ENCODE measurements at places on chromosomes 3 and 15. TPM values are rescaled to one million over a fixed set of nuclear protein-coding genes. Genes with fewer than 3 reads are reported as not detected.

- no peak overlapping the region for H3K4me3 ChIP-seq
- no peak for DNase-seq
- no peaks in the 10 kb centered on the region for H3K36me3 ChIP-seq
- peaks cover 2% of the 10 kb centered on the region for H3K4me1 ChIP-seq
- no peaks in the 10 kb centered on the region for H3K27me3 ChIP-seq
Measured at GRCh38 chr3:66504850-66505641, 4.2 kb upstream of the LRIG1 start.

DNA sequence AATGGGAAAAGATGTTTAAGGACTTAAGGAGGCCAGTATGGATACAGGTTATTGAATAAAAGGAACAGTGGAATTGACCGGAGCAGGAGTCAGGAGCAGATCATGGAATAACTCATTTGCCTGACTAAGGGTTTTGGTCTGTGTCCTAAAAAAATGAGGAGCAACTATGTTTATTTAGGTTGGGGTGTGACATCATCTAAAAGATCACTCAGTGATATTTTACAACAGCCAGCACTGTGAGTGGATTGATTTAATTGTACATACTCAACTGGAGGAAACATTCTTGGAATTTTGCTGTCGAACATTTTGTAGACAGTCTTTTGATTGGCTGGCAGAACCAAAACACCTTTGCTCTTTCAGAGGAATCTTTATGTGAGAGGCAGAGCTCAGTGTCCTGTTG lies 348.6 kb upstream of the CDIN1 start:
- H3K27me3 ChIP-seq: no peaks in the 10 kb centered on the region
- no peaks in the 10 kb centered on the region for H3K4me1 ChIP-seq
- DNase-seq: no peak
- H3K27ac ChIP-seq: no peak overlapping the region

DNA sequence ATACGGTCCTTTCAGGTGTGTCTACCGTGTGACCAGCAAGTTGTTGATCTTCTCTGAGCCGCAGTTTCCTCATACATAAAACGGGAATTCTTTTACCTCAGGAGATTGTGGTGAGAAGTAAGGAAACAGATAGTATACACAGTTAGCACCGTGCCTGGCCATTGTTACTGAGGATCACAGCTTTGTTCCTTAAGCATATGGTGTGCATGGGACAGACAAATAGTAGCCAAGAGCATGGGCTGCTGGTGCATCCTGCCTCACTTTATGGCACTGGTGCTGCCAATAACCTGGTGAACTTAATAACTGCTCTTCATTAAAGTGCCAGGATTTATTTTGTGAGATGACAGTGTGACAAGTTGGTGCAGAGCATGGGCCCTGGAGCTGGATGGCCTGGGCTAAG lies 86.3 kb downstream of the PDCD6IP start:
- no peaks in the 10 kb centered on the region for H3K36me3 ChIP-seq
- no peak overlapping the region for H3K27ac ChIP-seq
- H3K4me1 ChIP-seq: no peaks in the 10 kb centered on the region
- no peak overlapping the region for H3K4me3 ChIP-seq
- no peaks in the 10 kb centered on the region for H3K27me3 ChIP-seq

- no peaks in the 10 kb centered on the region for H3K27me3 ChIP-seq
- H3K4me3 ChIP-seq: no peak overlapping the region
- DNase-seq: no peak
- H3K27ac ChIP-seq: no peak overlapping the region
- H3K4me1 ChIP-seq: peaks cover 7% of the 10 kb centered on the region
- H3K36me3 ChIP-seq: no peaks in the 10 kb centered on the region
Measured at GRCh38 chr15:63226966-63227401, 37.6 kb downstream of the RAB8B start.

- no peak for DNase-seq
- H3K27ac ChIP-seq: no peak overlapping the region
Measured at GRCh38 chr3:99126316-99126715, 224.8 kb upstream of the DCBLD2 start.

DNA sequence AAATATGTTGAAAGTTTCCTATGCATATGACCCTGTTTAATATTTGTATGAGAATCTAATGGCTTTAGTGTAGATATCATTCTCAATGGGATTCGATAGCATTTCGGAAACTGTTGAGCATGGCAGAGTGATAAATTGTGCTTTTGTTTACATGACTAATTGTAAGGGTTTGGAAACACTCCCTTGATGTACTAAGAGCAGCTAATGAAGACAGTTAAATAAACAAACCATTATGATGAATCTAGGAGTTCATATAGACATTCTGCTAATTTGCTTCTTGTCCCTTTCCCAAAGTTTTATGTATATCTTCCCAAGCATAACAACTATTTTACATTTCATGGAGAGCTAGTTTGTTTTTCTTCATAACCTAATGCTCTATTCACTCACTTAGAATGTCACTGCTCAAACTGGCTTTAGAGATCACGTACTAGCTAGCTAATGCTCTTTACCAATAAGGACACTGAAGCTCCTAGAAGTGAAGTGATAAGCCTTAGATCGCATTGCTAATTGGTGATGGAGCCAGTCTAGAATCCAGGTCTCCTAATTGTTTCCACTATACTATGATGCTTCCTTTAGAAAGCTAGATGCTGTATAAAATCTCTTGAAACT lies 140.8 kb downstream of the TP63 start:
- no peaks in the 10 kb centered on the region for H3K4me1 ChIP-seq
- H3K4me3 ChIP-seq: no peak overlapping the region
- H3K27ac ChIP-seq: no peak overlapping the region
- DNase-seq: no peak

DNA sequence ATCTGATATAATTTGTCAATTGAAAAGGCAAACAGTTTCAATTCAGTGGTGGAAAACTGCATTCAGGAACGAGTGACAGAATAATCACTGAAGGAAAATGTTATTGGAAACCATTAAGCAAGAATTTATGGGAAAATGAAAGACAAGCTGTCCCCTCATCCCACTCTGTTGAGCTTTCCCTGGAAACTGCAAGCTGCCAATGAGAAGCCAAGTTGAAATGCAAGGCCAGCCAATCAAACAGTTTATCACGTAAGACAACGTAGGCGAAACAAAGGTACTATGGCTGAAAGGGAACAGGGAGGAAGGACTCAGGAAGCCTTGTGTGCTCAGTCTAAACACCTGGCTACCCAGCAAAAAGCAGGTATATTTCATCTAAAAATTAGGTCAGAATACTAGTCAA lies 187.9 kb upstream of the ATP10A start:
- no peak for DNase-seq
- no peak overlapping the region for H3K27ac ChIP-seq
- no peaks in the 10 kb centered on the region for H3K4me1 ChIP-seq
- no peak overlapping the region for H3K4me3 ChIP-seq

GRCh38 chr3:167992381-167992780 lies 103.3 kb downstream of the GOLIM4 start:
- no peaks in the 10 kb centered on the region for H3K36me3 ChIP-seq
- H3K4me3 ChIP-seq: no peak overlapping the region
- H3K27ac ChIP-seq: no peak overlapping the region
- H3K4me1 ChIP-seq: no peaks in the 10 kb centered on the region
- H3K27me3 ChIP-seq: no peaks in the 10 kb centered on the region
- no peak for DNase-seq

GRCh38 chr15:77414789-77415442 lies 5.0 kb downstream of the PEAK1 start:
- H3K36me3 ChIP-seq: no peaks in the 10 kb centered on the region
- no peaks in the 10 kb centered on the region for H3K27me3 ChIP-seq
- H3K4me1 ChIP-seq: peaks cover 2% of the 10 kb centered on the region
- DNase-seq: no peak

- H3K27ac ChIP-seq: no peak overlapping the region
- H3K36me3 ChIP-seq: no peaks in the 10 kb centered on the region
- H3K4me3 ChIP-seq: no peak overlapping the region
- DNase-seq: no peak
- H3K4me1 ChIP-seq: no peaks in the 10 kb centered on the region
Measured at GRCh38 chr3:97259263-97259662, 444.9 kb downstream of the EPHA6 start.

GRCh38 chr15:80870893-80871292 lies 91.7 kb downstream of the CEMIP start:
- H3K4me1 ChIP-seq: peaks cover 3% of the 10 kb centered on the region
- DNase-seq: no peak
- no peak overlapping the region for H3K27ac ChIP-seq
- H3K4me3 ChIP-seq: no peak overlapping the region
- no peaks in the 10 kb centered on the region for H3K27me3 ChIP-seq

DNA sequence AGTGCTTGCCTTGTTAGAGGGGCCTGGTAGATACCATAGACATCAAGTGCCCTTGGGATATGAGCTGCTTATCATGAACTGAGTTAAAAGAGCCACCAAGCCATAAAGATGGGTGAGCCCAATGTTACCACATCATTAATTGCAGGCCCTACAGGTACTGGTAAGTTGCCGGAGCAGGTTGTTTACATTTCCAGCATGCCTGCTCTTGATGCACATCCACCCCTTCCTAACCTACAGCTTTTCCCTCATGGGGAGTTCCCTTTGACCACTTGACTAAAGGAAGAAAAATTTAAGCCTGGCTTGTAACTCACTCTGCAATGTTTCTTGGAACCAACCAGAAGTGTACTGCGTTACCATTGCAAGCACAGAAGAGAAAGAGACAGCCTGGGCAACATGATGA lies 24.7 kb upstream of the ULK4 start:
- no peak overlapping the region for H3K4me3 ChIP-seq
- H3K27ac ChIP-seq: no peak overlapping the region
- DNase-seq: no peak
- H3K4me1 ChIP-seq: no peaks in the 10 kb centered on the region
- no peaks in the 10 kb centered on the region for H3K36me3 ChIP-seq

DNA sequence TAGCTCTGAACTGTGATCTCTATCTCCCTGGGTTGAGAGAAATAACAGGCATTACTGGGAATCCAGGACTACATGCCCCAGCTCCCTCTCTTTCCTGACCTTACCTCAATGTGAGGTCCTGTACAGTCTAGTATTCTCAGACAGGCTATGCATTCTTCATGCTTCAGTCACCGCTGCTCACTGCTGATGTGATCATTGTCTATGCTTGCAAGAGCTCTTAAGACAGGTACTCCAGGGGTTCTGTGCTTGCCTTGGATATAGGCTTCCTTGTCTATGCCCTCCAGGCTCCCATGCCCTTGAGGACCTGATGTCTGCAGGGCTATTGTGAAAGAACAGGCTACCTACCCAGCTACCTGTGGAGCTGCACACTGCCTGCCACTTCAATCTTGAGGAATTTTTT lies 183.6 kb downstream of the MBNL1 start:
- no peaks in the 10 kb centered on the region for H3K36me3 ChIP-seq
- peaks cover 2% of the 10 kb centered on the region for H3K4me1 ChIP-seq
- no peak overlapping the region for H3K4me3 ChIP-seq
- no peak overlapping the region for H3K27ac ChIP-seq

GRCh38 chr3:126617571-126617970 lies 37.4 kb downstream of the TXNRD3 start:
- DNase-seq: no peak
- no peaks in the 10 kb centered on the region for H3K4me1 ChIP-seq
- H3K4me3 ChIP-seq: no peak overlapping the region
- no peak overlapping the region for H3K27ac ChIP-seq
- H3K36me3 ChIP-seq: no peaks in the 10 kb centered on the region

ZBBX gene
- total RNA-seq: 38.9 TPM

SLC9A9 gene
- total RNA-seq: 18.9 TPM

IMP3 gene
- 45.1 TPM for total RNA-seq

DUOXA2 gene
- total RNA-seq: 0.18 TPM

CTXN2 gene
- not detected for total RNA-seq

CSNK1G1 gene
- total RNA-seq: 13.1 TPM

HDC gene
- total RNA-seq: 0.94 TPM

IL17RE gene
- total RNA-seq: 1.8 TPM

BAHD1 gene
- total RNA-seq: 63.2 TPM

TYRO3 gene
- 265 TPM for total RNA-seq

CLEC3B gene
- 18.2 TPM for total RNA-seq

Data from ovary (tissue), 10 donors.